ENCODE measurements at places on chromosomes 13 and 19.

DNA sequence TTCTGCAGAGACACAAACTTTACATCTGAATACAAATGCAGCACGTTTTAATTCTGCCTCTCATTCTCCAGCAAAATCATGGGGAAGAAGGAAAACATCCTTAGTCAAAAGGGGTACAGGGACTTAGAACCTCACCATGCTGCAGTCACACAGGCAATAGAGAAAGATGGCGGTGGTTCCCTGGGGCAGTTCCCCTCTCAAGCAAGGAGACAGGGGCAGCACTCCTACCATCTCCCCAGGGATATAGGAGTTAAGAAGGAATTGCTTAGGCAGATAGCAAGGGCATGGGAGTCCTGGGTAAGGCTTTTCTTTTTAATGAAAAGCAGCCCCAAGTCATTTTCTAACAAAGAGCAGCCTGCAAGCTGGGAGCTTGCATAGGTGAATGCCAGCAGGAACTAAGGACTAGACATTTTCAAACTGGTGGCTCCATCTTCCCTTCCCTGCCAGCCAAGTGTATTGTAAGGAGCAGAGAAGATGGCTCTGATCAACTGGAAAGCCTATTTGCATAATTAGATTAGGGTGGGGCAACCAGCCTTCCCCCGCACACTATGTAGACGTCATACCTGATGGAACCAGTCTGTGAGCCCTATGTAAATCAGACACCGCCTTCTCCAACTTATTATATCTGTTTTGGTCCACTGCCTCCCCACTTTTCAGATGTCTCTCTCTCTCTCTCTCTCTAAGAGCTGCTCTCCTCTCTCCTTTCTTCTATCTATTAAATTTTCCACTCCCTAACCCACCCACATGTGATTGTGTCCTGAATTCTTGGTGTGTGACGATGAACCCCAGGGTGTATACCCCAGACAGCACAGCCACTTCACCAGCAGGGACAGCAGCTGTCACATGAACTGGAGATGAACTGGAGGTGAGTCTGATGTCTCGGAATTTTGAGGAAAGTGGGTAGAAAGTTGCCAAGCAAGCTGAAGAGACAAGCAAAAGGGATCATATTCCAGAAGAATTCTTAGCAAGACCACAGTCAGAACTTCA is 514.5 kb downstream of the IRS2 start:
- no peak for DNase-seq

DNA sequence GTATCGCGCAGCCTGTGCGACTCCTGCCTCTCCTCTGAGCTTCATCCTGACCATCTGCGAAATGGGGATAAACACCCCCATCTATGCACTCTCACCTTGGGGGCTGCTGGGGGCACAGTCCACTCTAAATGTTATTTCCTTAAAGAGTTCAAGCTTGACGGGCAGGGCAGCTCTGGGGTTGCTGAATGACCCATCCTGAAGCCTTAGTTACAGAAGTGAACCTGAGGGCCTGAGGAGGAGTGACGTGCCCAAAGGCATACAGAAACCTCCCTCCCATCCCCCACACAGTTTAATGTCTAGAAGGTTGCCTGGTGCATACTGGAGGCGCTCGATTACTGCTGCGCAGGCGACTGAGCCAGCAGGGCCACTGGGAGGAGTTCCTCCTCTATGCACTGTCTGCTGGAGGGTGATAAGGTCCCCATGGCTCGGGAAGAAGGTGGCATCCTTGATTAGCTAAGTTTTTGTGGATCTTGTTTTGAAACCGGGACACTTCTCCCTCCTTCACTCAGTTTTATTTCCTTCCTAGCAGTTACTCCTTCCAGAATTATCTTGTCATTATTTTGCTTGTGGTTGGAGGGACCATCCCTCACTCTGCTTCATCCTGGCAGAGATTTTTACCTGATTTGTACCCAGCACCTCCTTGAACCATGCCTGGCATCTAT is 572 bp upstream of the FKBP8 start:
- peak; percentile 65 for DNase-seq

DNA sequence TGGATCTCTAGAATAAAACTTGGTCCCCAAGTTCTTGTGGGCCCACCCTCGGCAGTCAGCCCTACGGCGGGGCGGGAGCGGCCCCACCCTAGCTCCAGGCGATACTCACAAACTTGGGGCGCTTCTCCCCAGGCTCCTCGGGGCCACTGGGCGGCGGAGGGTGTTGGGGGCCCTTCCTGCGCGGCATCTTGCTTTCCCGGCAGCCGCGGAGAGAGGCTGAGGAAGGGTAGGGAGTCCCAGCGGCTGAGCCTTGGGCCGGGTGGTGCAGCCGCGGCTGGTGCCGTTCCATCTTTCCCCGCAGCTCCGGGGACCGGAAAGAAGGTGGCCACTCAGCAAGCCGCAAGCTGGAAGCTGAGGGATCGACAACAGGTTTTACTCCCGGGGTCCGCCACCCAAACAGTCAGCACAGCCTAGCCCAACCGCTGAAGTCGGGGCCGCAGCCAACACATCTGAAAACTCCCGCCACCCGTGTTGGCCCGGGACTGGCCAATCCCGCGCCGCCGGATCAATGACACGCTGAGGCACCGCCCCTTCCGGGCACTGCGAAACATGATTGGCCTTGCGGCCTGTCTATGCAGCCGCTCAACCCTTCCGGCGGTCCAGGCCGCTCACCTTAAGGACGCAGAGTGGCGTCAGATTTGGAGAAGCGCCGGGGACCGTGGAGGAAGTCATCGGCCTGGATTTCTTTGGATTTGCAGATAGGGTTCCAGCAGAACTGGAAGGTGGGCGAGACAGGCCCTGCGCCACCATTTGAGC is at the start of gene DIAPH3:
Gene DIAPH3, minus strand, starts transcription at position 451 of the 756 bp plus-strand sequence. Its CDS starts 162 bp downstream, at position 289.
- DNase-seq, result peak; percentile 97

DNA sequence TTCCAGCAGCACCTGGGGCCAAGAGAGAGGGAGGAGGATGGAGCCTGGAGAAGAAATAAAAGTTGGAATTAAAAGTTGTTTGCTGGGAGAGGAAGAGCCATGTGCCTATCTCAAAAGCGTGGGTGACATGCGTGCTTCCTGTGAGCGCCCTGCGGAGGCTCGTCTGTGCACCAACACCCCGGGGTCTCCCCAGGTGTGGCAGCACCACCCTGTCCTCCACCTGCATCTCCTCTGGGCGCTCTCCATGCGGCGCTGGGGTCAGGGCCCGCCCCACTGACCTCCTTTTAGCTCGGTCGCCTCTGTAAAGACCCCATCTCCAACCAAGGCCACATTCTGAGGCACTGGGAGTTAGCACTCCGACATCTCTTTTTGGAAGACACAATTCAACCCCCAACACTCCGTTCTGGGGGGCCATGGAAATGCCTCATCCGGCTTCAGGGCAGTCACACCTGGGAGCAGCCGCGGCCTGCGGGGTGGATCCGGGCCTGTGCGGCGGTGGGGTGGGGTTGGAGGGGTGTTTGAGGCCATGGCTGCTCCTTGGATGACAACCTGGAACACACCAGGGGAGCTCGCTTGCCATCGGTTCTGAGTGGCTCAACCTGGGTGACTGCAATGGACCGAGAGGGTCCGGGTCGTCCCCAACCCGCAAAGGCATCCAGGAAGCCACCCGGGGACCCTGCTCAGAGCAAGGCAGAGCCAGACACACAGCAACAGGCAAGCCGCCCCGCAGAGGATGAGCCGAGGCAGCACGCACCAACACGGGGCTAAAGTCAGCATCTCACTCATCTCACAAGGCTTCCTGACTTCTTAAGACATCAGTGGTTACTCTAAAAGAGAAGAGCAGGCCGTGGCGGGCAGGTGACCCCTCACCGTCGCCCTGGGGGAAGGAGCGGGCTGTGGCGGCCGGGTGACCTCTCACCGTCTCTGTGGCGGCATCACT is 79.4 kb upstream of the MCF2L start:
- no peak for DNase-seq

DNA sequence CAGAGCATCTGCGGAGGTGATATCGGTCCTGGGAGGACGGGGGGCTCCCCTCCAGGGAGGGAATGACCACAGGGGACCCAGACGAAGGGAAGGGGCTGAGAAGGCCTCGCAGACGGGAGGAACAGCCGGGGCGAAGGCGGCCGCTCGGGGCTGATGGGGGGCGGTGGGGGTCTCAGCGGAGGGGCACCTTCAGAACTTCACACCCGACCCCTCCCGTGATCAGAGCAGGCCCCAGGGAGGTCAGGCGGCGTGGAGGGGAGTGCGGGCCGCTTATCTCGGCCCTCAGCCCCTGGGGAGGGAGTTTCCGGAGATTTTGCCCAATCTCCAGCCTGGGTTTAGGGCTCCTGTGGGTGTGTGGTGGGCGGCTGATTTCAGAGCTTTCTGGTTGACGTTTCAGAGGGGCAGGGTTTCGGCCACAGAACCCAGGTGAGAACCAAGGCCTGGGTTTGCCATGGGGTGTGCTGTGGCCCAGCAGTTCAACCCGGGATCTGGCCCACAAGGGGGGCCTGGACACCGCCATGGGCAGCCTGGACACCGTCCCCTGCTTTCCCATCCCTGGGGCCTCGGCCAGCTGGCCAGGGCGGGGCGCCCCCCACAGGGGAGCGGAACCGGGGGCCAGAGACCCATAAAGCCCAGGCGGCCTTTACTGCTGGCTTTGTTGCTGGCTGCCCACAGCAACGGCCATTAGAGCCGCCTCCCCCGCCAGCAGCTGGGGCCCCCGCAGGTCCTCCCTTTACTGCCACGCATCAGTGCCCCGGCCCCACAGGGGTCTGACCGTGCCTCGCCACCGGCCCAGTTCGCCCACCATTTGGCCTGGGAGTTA is 29.0 kb downstream of the ARID3A start:
- no peak for DNase-seq

All from D341Med (cell line).